ENCODE measurements at places on chromosomes 6 and 20.

- no peak for DNase-seq
These were observed 48.3 kb downstream of the PTPN1 start for GRCh38 chr20:50558483-50558925.

- DNase-seq: no peak
These were observed 20.3 kb downstream of the SNTA1 start for GRCh38 chr20:33423141-33423834.

GRCh38 chr6:40290816-40291215 lies 296.3 kb downstream of the LRFN2 start:
- DNase-seq: no peak

- DNase-seq: no peak
These were observed 508.2 kb upstream of the JAG1 start for GRCh38 chr20:11181966-11182365.

DNA sequence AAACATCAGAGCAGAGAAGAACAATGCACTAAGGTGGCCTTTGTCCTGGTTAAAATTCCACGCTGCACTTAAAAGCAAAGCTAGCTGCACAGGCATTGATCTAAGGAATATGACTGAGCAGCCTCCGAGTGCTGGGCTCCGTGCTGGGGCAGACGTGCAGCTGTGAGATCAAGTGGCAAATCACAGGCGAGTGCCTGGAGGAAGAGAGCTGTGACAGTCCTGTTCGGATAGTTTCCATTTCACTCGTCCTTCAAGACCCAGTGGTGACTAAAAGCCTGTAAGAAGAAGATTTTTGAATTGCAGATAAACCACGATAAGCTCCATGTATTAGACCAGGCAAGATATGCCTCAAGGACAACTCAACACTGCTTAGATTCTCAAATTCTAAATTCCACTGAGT lies 247.9 kb downstream of the ANKRD60 start:
- no peak for DNase-seq

DNA sequence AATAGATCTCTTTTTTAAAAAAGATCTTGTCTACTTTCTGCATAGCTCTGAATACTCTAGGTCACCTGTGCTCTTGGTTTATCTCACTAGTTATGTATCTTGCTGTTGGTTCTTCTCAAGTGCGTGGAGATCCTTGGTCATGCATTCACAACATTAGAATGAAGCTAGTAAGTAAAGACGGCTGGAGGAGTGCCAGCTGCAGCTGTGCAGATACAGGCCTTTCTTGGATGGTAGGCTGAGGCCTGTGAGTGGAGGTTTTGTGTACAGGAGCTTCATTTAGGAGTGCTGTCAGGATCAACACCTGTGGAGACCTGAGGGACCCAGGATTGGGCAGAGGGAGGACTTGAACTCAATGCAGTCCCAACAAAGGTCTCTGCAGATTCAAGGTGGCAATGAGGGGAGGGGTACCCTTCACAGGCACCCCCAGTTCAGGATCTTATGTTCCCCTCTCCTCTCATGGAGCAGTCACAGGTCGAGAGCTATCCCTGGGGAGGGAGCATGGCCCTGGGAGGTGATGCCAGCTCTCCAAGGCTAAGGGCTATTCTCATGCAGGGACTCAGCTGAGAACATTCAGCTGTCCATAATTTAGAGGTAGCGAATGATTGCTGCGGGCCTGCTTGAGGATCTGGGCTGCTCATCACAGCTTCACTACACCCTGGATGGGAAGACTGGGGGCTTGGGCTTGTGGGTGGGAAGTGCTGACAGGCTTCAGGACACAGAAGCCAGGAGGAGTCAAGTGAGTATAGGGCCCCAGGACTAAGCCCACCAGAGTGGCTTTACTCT lies 98.9 kb upstream of the ENPP5 start:
- no peak for DNase-seq

DNA sequence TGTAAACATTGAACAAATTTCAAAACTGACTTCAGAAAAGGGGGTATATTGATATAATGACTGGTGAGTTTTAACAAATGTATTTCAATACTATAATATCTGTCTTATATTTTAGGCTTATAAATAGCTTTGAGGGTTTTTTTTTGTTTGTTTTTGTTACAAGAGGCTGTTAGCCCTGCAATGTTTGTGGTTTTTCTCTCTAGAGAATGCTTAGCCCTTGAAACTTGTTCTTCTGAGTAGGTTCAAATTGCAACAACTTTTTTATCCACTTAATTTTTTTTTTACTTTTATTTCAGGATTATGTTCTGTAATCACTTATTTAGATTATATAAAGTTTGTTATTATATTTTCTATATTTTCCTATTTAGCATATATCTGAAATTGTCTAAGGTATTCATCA lies 333.2 kb downstream of the RIMS1 start:
- no peak for DNase-seq

GRCh38 chr6:52610011-52610410 lies 33.2 kb upstream of the TRAM2 start:
- DNase-seq: no peak

DNA sequence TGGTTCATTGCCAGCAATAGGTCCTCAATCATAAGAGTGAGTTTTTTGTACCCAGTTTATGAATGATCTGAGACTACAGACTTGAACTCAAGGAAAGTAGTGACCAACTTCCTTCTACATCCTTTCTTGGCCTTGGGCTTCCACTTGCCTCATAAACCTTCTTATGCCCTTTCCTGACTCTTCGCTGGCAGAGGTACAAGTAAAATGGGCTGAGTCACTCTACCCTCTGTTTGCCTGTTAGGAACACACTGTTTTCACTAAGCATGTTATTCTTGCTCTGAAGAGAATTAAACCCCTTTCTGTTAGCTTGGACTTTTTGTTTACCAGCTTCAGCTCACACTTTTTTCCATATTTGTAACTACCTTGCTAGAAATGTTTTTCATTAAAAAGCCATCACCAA lies 74.4 kb downstream of the PKHD1 start:
- DNase-seq: no peak

DNA sequence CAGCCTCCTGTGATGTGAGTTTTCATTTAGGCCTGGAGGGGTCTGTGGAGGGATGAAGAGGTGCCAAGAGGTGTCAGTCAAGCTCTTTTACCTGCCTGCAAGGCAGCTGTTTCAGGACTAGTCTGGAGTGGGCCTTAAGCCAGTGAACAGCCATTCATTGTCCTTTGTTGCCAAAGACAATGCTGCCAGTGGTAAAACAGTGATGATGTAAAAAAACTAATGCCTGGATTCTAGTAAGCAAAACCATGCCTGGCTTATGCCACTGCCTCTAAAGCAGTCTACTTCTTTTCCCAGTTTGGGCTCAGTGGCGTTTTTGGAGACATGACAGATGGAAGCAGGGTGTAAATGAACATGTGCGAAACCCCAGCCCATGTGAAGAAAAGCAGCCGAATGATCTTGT lies 93.5 kb upstream of the KCNK16 start:
- DNase-seq: no peak

- DNase-seq: no peak
These were observed 15.9 kb downstream of the TOP1 start for GRCh38 chr20:41044409-41045062.

- DNase-seq: no peak
These were observed 8.9 kb downstream of the CCM2L start for GRCh38 chr20:32019156-32019510.

- DNase-seq: no peak
These were observed 358.4 kb upstream of the RGS17 start for GRCh38 chr6:153489479-153489878.

GRCh38 chr6:145789443-145789842 lies 25.2 kb downstream of the FBXO30 start:
- no peak for DNase-seq

DNA sequence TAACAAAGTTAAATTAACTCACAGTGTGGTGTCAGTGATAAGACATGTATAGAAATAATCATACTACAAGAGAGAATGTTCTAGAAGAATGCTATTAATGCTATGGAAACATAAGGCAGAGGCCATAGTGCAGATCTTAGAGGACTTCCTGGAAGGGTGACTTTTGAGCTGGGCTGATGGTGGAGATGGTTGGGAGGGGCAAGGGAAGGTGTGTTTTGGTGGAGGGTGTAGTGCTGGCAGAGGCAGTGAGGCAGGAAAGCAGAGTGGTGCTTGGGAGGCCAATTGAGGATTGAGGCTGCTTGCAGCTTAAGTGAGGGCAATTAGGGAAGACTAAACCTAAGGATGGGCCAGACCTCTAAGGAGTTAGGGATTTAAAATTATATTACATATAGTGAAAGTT lies 58.5 kb upstream of the FNDC1 start:
- no peak for DNase-seq

DNA sequence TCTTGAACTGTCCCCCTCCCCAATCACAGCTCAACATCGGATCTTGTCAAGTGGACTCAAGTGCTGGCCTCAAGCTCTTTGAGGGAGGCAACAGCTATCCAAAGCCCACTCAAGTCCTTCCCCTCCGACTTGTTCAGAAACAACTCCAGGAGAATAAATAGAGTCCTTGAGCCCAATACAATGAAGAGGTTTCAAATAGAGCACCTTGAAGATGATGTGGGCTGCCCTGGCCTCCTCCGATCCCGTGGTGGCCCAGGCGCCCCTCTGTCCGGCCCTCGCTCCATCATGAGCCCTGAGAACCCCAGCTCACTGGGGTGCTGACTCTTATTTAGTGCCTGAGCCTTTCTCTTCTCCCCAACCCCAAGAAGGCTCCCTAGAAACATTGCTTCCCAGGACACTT lies 164.3 kb upstream of the PMEPA1 start:
- DNase-seq: no peak

DNA sequence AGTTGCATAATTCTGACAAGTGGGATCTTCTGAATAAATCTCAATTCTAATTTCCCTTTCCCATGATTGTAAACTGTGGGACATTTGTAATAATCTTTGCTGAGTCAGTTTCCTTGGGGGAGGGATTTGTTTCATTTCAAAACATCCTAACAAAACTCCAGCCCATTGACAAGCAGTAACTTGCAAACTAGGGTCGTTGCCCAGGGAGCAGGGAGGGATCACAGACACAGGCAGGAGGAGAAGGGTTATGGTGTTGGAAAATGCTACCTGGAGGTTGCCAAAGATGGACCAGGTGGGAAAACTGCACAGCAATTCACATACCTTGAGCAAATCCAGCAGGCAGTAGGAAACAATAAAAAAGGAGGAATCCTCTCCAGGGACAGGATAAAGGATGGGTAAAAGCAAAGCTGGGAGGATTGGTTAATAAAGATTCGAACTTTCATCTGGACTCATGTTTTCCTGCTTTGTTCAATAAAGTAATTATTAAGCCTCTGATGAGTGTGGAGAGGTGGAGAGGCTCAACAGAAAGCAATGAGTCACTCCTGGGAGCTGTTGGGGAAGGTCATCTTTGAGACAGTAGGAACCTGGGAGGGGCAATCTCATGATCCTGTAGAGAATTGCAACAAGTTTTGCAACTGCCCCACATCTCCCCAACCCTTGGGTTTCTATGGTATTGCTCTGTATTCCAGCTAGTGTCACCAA lies 87.3 kb upstream of the AKIRIN2 start:
- peak; percentile 93 for DNase-seq

DNA sequence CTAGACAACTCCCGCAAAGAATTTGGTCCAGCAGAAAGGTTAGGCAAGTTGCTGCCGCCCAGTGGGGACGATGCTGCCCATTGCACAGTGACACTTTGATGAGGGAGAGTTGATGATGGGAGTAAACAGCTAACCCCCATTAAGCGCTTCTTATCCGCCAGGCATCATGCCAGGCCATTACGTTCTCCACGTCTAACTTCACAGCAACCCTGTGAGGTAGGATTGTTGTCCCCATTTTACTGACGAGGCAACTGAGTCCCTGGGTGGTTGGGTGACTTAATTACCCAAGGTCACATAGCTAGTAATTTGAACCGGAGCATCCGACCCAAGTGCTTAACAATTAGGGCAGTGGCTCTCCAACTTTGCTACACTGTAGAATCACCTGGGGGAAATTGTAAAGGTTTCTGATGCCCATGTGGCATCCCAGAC lies 738 bp downstream of the RALGAPB start:
- no peak for DNase-seq
